ENCODE measurements at places on chromosomes 12 and 14.
A peak's percentile ranks its signal among the peaks of the same experiment; 100 is the strongest.

GRCh38 chr12:89058402-89058801 lies 293.9 kb downstream of the DUSP6 start:
- DNase-seq = no peak

DNA sequence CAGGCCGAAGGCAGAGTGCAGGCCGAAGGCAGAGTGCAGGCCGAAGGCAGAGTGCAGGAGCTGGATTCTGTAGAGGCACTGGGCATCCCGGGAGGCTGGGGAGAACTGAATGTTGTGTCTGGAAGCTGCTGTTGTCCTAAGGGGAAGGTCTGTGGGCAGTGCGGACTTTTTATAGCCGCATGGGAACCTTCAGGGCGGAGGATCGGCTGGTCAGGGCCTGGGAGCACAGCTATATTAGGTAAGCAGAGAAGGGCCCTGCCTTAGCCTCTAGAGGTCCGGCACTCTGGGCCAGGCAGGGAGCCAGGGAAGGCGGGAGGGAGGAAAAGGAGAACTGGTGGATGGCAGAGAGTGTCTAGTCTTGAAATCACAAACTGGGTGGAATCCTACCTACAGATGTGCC lies 14.2 kb downstream of the CABP1 start:
- no peak for DNase-seq

DNA sequence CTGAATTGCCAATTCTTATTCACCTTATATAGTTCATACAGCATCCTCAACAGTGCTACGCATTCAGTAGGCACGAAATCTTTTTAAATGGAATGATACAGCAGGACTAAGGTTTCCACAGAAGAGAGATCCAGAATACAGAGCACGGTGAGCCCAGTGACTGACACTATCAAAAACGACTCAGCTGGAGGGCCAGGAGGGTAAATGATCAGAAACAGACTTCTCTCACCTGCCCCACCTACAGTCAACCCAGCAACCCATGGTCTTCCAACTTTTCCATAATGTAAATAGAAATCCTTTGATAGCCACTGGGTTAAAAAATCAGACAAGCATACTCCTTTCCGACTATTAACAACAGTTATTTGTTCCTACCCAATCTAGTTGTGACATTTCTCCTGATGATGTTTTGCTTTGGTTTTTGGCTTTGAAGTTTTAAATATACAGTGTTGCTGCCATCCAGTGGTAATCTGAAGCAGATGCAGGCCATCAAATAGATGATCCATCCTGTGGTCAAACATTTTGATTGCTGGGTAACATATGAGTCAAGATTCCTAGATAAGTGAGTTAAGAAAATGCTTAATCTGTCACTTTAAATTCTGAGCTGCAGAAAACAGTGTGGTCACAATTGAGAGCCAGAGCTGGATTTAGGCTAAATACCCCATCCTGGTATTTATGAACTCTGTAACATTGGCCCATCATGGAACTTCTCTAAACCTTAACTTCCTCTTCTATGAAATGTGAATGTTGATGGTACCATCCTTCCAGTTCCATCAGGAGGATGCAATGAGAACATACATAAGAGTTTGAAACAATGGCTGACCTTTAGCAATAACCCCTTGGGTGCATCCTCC lies 42.0 kb downstream of the GPHB5 start:
- no peak for DNase-seq

GRCh38 chr14:23640524-23641141 lies 4.5 kb downstream of the DHRS2 start:
- no peak for DNase-seq

GRCh38 chr12:46516238-46516932 lies 143.8 kb upstream of the SLC38A2 start:
- no peak for DNase-seq

DNA sequence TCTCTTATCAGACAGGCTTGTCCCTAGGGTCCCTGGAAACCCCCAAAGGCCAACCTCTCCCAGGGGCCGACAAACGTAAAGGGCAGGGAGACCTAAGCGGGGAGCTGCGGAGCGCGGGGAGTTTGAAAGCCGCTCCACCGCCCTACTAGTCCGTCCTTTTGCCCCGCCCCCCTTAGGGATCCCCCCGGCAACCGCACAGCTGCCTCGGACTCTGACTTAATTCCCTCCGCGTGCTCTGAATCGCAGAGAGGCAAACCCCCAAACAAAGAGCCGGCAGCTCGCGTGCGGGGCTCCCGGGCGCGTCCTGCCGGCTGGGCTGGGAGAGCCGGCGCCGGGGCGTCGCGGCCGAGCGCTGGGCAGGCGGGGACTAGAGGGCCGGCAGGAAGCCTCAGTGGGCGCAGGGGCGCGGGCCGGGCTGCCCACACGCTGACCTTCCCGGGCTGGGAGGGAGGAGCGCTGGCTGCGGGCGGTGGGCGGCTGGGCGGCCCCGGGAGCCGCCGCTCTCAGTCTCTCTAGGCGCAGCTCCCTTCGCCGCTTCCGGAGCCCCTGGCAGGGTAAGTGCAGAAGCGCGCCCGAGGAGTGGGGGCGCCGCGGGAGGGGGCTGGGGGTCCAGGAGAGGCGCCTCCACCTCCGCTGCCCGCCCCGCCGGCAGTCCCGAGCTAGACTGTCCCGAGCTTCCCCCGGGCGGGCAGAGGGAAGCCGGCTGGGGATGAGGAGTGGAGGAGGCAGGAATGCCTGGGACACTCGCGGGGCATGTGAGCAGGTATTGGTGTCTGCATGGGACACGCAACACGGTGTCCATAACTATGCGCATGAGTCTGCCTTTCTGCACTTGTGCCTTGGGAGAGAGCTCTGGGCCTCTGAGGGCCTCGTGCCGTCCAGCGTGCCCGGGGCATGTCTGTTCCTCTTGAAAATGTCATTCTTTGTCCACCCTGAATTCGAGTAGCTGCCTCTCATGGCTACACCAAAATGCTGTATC lies at the start of gene TSPAN11:
TSPAN11 (plus strand) TSS at position 506 of the 979 bp plus-strand sequence. CDS start 27,244 bp downstream, outside the sequence.
- DNase-seq = peak; percentile 83

GRCh38 chr12:124018539-124018938 lies 45.5 kb downstream of the ZNF664 start:
- no peak for DNase-seq

DNA sequence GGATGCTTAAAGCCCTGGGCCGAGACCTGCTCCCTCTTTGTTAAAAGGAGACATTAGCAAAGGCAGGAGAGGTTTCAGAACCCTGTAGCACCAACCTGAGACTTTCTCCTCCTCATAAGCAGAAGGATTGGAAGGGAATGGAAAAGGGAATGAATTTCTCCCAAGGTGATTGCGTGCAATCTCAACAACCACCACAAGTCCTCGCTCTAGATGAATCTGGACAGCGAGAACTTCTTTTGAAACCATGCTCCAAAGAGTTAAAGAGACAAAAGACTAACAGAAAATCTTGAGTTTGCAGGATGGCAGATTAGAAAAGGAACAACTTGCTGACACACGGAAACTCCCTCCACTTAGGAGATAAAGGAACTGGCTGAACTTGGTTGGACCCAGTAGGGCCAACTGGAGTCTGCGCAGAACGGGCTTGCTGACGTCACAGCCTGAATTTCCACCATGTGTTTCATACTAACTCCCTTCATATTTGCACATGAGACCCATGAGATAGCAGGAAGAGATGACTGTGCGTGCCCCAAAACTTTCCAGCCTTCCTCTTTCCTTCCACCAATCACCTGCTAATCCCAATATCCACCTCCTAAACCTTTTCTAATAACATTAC lies 137.0 kb downstream of the PTPN11 start:
- no peak for DNase-seq

DNA sequence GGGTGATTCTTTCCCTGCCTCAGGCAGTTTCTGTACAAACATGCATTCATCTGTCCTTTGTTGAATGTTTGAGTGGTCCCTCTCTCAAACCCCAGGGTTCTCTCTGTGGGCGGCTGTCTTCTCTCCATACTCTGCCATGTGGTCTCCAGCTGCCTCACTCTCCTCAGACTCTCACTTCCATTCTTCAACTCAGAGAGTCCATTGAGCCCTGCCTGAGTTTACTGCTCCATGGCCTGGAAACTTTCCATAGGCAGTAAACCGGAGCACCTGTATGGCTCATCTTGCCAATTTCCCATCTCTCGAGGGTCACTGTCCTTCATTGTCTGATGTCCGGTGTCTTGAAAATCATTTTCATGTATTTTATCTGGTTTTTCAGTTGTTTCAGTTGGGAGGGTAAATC lies 11.3 kb downstream of the C14orf132 start:
- DNase-seq = no peak

GRCh38 chr12:29907461-29907860 lies 123.7 kb upstream of the TMTC1 start:
- DNase-seq = no peak

DNA sequence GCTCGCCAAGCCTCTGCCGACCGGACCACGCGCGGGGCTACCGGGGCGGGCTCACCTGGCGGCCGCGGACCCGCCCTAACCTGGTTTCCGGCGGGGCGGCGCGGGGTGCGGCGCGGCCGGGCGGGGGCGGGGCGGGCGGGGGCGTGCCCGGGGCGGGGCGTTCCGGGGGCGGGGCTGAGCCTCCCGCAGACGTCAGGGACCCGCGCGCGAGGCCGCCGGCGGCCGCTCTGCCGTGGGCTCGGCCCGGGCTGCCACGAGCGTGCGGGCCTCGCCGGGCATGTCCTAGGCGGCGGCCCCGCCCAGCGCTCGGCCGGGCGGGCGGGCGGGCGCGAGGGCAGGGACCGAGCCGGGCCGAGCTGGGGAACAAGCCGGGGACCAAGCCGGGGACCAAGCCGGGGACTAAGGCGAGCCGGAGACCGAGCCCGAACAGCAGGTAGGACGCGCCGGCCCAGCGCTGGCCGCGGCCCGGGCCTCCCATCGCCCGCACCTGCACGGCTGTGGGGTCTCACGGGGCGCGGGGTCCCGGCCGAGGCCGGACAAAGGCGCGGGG lies at the start of gene CEP170B:
CEP170B (plus strand) TSS at position 188 of the 550 bp plus-strand sequence. CDS start 3,183 bp downstream, outside the sequence.
- DNase-seq = peak; percentile 74

DNA sequence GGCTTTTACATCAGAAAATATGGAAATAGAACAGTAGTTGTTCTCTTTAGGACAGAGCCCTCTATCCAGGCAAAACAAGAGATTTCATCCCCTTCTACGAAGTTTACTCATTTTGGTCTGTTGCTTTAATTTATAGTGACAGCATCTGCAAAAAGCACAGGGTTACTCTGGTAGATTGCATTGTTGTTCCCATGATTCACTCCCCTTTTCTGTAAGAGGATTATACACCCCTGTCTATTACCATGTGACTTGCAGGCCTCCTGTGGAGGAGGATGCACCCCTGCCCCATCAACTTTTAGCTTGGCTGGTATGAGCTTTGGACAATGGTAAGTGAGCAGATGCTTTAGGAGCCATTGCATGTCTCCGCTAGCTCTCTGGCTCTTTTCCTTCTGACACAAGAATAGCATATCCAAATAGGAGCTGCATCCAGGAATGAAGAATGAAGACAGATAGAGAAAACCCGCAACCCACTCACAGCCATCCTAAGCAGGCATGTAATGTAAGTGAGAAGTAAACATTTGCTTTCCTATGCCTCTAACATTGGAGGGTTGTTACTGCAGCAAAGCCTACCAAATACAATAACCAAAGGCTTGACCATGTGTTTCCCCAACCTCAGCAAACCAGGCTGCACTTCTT lies 304.2 kb downstream of the AKAP6 start:
- DNase-seq = no peak

GRCh38 chr12:81465191-81465590 lies 294.0 kb downstream of the PPFIA2 start:
- DNase-seq = no peak

DNA sequence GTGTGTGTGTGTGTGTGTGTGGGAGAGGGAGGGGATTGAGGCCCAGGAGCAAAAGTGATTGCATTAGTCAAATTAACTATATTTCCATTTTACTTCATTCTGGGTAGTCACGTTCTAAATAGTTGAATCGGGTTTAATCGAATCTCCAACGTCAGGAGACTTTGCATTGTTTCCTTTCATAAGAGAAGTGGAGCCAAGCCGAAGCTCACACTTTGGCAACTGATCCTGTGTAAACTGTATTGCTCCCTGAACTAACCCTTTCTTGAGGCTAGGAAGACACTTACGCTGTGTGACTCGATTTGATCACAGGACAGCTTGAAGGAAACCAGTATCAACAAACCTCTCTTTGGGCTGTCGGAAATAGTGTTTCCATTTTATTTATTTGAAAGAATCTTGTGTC lies 363.4 kb upstream of the ATP2B1 start:
- DNase-seq = no peak

- no peak for DNase-seq
Observed at GRCh38 chr12:52367876-52368275, 595 bp upstream of the KRT85 start.

DNA sequence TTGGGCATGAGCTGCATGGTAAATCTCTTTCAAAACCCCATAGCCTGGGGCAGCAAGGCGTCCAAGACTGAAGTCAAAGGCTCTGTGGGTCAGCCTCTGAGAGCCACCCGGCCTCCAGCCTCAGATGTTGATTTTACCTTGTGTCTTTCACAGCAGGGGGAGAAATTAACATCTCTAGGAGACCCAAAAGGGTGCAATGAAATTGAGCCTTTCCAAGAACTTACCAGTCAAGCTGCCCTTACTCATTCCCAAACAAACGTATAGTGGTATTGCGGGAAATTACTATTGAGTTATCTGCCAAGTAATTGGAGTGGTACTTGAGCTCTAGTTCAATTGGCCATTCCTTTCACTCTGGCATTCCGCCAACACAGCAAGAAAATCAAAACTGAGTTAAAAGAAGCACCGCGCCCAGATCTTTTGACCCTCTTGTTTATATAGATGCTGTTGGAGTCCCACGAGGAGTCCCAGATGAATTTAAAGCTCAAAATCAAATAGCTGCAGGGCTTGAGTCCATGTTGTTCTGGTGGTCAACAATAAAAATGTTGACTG lies 380.7 kb upstream of the SYT1 start:
- DNase-seq = no peak

DNA sequence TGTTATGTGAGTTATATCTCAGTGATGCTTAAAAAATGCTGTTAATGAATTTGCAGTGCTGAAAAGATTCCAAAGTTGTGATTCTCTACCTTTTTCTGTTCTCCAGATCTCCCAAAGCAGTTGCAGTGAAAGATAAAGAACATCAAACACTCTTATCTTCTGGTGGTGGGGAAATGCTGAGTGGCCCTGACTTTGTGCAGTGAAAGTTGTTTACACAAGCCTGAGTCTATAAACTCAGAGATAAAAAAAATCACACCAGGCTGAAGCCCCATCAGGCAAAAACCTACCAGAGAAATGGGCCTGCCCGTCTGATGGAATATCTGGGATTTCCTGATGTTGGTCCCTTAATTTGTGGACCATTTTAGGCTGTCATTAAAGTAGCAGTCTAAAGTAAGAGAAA lies 46.1 kb downstream of the RASSF3 start:
- no peak for DNase-seq

- no peak for DNase-seq
Observed at GRCh38 chr12:122190842-122191668, 8.1 kb downstream of the LRRC43 start.

- no peak for DNase-seq
Observed at GRCh38 chr14:55323910-55324309, 52.7 kb downstream of the FBXO34 start.

DNA sequence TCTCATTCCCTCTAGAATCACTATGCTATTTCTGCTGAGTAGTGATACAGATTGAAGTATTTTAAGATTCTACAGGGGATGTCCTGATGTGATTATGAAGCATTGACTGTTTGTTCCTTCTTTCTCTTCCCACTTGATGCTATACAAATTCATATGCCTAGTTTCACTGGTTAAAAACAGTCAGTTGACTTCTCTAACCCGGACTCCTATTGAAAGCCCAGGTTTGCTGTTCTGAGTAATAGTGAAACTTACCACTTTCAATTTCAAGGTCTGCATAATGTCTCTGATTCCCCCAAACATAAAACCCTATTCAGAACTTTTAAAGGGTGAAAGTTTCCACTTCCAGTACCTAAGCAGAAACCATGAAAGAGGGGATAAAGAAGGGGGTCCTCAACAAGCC lies 117.7 kb upstream of the RPL10L start:
- no peak for DNase-seq
